ENCODE measurements at places on chromosomes 7 and 10. TPM values are rescaled to one million over a fixed set of nuclear protein-coding genes. Genes with fewer than 3 reads are reported as not detected.

DNA sequence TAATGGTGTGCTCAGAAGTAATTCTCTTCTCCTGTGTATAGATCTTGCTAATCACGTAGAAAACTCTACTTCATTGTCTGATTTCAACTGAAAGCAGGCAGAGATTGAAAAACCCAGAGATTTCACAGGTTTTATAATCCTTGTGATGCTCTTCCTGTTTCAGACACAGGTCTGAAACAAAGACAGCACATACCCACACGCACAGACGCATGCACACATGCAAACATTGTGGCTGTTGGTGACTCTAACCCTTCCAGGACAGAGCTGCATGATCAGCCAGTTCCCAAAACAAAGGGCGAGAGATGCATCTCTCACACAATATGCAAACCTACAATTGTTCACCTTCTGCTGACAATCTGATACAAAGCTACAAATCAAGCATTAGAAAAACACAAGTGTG lies 11.1 kb upstream of the TFEC start:
- no peak for DNase-seq

PNLIPRP2 gene
- not detected for total RNA-seq

DNA sequence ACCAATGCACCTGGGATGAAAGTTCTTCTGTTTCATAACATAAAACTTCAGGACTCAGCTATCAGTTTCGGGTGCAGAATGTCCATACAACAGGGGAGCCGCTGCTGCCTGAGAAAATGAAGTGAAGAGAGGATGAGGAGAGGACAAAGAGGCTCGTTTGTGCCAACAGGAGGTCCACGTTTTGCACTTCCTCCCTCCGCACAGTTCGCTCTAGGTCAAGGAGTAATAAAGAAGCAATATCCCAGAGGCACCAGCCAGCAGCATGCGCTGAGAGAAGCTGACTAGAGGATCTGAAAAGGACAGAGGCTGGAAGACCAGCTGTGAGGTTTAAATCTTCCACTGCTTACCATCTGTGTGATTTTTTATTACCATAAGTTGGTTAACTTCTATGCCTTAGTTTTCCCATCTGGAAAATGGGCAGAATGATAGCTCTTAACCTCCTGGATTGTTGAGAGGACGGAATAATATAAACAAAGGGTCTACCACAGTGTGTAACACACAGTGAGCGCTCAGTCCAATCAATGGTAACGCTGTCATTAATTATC lies 709 bp downstream of the GPAM start:
- DNase-seq, result no peak

MLXIPL gene
- not detected for total RNA-seq

- no peak for DNase-seq
These were observed 84.7 kb downstream of the TMEM178B start for GRCh38 chr7:141158561-141158960.

ZNF212 gene
- total RNA-seq, result 14.2 TPM

- DNase-seq, result no peak
These were observed 275.3 kb upstream of the MKLN1 start for GRCh38 chr7:131052285-131052904.

- no peak for DNase-seq
These were observed 72.8 kb upstream of the KAT6B start for GRCh38 chr10:74753442-74754211.

DNA sequence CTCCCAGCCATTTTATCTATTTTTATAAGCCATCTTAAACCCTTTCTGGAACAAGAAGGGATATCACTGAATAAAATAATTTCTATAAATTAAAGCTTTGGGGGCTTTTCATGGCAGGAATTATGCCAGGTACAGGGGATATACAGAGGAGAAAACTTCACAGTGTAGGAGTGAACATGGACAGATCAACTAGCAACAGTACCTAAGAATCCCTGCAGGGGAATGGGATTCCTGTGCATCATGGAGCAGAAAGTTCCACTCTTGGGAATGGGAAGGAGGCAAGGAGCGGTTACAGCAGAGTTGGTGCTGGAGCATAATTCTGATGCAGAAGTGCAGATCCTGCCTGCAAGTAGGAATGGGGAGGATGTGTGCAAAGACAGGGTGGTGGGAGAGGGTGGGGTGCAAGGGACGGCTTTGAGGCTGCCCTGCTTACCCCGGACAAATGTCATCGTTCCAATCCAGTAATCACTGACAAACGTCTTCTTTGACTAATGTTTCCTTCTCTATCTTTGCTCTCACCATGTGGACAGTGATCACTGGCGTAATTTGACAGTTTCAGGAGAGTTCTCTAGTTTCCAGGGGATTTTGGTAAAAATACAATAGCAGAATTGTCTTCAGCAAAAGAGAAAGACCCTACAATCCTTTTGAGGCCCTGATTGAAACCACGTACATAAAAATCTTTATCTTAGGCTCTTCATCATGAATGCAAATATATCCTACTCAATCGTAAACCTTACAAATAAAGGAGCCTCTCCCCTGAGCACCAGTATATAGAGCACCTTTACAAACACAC lies 196.7 kb downstream of the HECW1 start:
- DNase-seq, result no peak

- DNase-seq, result no peak
These were observed 104.7 kb downstream of the CPXM2 start for GRCh38 chr10:123786896-123787295.

DNA sequence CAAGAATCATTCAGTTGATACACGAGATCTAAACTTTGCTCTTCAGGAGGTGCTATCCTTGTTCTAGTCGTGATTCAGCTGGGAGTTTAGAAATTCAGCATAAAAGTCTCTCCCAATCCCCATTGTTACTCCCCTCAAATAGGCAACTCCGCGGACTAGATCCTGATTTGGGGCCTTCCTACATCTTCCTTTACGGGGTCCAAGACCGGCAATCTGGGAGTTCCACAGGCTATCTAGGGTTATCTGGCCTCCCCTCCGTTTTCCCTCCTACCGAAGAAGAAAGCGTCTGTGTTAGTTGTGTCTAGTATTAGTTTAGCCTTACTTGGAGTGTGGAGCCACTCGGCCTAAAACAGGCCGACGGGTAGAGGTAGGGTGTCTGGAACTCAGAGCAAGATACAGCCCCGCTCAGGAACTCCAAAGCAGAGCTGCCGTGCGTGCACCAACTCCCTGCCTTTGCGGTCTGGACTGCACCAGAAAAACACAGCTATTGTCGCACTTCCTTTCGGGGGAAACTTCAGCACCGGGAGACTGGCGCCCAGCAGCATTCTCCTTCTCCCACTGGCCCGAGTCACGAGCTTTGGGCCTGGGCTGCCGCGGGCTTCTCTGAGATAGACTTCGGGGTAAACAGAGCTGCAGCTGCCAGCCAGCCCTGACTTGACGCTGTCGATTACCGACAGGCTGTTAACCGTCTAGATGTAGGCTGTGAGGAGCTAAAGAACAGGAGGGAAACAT lies 1.5 kb upstream of the DLX5 start:
- DNase-seq, result no peak

- no peak for DNase-seq
These were observed 22.6 kb downstream of the DOCK1 start for GRCh38 chr10:126927799-126928198.

CRYGN gene
- not detected for total RNA-seq

- DNase-seq, result no peak
These were observed 6.2 kb downstream of the ZYX start for GRCh38 chr7:143387156-143387975.

LGI1 gene
- not detected for total RNA-seq

GRID1 gene
- not detected for total RNA-seq

DNA sequence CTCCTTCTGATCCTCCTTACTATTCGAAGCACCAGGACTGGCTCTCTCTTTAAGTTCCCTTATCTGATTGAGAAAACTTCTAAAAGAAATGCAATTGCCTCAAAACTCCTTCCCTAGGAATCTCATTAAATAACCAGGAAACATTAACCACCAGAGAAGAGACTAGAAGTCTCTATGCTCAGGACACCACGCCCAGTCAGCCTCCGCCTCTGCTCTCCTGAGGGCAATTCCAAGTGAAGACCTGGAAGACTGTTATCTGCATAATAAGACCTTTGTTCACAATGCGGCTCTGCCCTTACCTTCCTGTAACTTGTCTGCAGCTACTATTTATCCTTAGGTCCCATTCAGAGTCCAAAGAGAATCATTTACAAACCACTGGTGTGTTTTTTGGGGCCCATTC lies 78.8 kb downstream of the ELMO1 start:
- no peak for DNase-seq

DGKB gene
- not detected for total RNA-seq

DNA sequence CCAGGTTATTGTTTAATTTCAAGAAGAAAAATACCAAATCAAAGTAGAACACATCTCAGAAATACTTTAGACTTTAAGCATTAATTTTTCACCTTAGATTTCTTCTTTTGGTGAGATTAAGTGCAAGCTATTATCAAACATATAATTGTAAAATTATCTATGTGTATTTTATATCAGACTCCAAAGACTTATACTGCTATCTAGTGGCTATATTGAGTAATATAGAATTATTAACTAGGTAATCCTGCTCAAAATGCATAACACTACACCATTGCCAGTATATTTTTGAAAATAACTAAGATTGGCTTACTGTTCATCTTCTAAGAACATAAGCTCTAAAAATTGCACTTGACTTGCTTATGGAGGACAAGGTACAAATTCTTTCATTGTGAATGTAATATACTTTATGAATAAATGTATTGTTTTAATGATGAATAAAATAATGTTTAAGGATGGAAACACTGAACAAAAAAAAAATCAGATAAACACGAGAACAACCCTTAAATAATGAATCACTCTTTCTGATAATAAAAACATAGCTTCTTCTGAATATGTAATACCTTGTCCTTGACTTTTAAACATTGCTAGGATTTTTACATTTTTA lies 86.7 kb upstream of the GNAI1 start:
- DNase-seq, result no peak

AKR1B1 gene
- total RNA-seq, result 113 TPM

GRCh38 chr7:102469351-102469971 lies 4.7 kb downstream of the LRWD1 start:
- DNase-seq, result no peak

GRCh38 chr10:14144451-14144850 lies 186.3 kb downstream of the FRMD4A start:
- DNase-seq, result no peak

GRCh38 chr10:22754296-22754695 lies 39.9 kb upstream of the PIP4K2A start:
- DNase-seq, result no peak

GRCh38 chr10:47330366-47330765 lies 8.1 kb downstream of the GDF2 start:
- DNase-seq, result no peak

- DNase-seq, result no peak
These were observed 149.0 kb upstream of the TMEM106B start for GRCh38 chr7:12062062-12062461.

- no peak for DNase-seq
These were observed 103.0 kb downstream of the RBM20 start for GRCh38 chr10:110746969-110747608.

- DNase-seq, result no peak
These were observed 73.6 kb upstream of the PDZD8 start for GRCh38 chr10:117448802-117449201.

DNA sequence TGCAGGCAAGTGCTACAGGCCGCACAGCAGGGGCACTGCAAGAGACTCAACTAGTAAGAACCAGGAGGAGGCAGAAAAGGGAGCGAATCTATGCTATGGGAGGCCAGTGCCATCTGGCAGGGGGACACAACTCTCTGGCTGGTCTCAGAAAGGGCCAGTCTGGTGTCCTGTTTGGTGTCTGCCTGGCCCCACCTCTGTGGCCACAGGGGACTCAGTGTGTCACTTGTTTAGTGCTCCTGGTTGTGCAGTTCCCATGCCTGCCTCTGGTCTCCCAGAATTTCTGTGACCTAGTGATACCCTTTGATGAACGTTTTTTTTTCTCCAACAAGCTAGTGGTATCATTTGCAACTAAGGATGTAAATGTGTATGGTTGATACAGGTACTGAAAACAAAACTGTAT lies 59.2 kb upstream of the JCAD start:
- DNase-seq, result no peak

AGBL3 gene
- total RNA-seq, result 2.4 TPM

SFRP4 gene
- not detected for total RNA-seq

Data from activated CD8-positive, alpha-beta memory T cell treated with anti-CD3 and anti-CD28 coated beads, Interleukin-2, amount 10 ng/mL, durations not matched to agents 7 days and 5 days (primary cell).